ENCODE measurements at places on chromosomes 3 and 15. TPM values are rescaled to one million over a fixed set of nuclear protein-coding genes. Genes with fewer than 3 reads are reported as not detected.

The CCR3 gene
- not detected for total RNA-seq

- H3K4me3 ChIP-seq, result no peak overlapping the region
- peaks cover 24% of the 10 kb centered on the region for H3K36me3 ChIP-seq
- no peak for DNase-seq
- no peaks in the 10 kb centered on the region for H3K27me3 ChIP-seq
Measured at GRCh38 chr15:82533801-82534200, 6.5 kb downstream of the RPS17 start.

DNA sequence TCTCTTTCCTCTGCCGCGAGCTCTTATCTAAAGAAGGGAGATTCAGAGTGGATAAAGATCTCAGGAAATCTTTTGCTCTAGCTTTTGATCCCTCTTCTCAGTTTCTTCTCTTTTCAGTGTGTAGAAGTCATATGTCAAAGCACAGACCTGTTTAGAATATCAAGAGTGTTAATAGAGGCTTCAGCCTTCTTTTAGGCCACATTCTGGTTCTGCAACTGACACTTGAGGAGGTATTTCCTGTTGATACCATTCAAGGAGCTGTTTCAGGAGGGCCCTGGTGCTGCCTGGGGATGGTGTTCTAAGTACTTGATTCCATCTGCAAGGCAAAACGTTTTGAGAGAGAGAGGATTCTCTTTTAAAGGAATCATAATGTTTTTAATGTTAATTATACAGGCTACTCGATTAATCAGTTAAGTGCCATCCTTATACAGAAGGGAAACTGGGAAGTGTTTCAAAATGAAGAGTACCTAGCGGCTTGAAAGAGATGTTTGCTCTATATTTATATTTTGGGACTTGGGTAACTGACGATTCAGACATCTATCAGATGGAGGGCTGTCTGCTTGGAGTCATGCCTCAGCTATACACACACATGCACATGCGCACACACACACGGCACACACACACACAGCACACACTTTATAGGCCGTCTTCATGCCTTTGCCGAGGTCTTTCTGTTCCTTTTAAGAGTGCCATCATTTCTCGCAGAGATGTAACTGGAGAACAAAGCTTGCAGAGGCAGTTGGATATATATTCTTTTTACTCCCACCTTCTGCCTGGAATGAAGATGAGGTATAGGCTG, 313.9 kb downstream of the PTPRG start:
- peaks cover 32% of the 10 kb centered on the region for H3K4me1 ChIP-seq
- DNase-seq, result no peak
- no peak overlapping the region for H3K4me3 ChIP-seq
- no peaks in the 10 kb centered on the region for H3K27me3 ChIP-seq
- no peak overlapping the region for H3K27ac ChIP-seq

GRCh38 chr3:38454884-38455638, 1.4 kb downstream of the ACVR2B start:
- H3K27ac ChIP-seq, result no peak overlapping the region
- peak; percentile 57 for DNase-seq

- no peak overlapping the region for H3K27ac ChIP-seq
- H3K4me1 ChIP-seq, result no peaks in the 10 kb centered on the region
- no peaks in the 10 kb centered on the region for H3K36me3 ChIP-seq
- DNase-seq, result no peak
- no peak overlapping the region for H3K4me3 ChIP-seq
Measured at GRCh38 chr3:110858549-110858948, 213.1 kb upstream of the NECTIN3 start.

- H3K4me3 ChIP-seq, result no peak overlapping the region
- no peak overlapping the region for H3K27ac ChIP-seq
- no peaks in the 10 kb centered on the region for H3K36me3 ChIP-seq
- H3K4me1 ChIP-seq, result no peaks in the 10 kb centered on the region
Measured at GRCh38 chr15:92097474-92098178, 244.1 kb downstream of the SLCO3A1 start.

- peak; percentile 41 for DNase-seq
- peak overlapping the region; percentile 41 for H3K27ac ChIP-seq
- peaks cover 35% of the 10 kb centered on the region for H3K36me3 ChIP-seq
- H3K27me3 ChIP-seq, result no peaks in the 10 kb centered on the region
- no peak overlapping the region for H3K4me3 ChIP-seq
- peaks cover 58% of the 10 kb centered on the region for H3K4me1 ChIP-seq
Measured at GRCh38 chr3:123657568-123657967, 72.7 kb upstream of the HACD2 start.

Data from GM23248 (cell line).